Lower lobe of right lung (tissue), 2 donors: ENCODE measurements at places on chromosomes 16 and 17. TPM values are rescaled to one million over a fixed set of nuclear protein-coding genes. Genes with fewer than 3 reads are reported as not detected.

TOM1L1 gene
- total RNA-seq, result 34.1 TPM

ACSM2A gene
- not detected for total RNA-seq

IRF8 gene
- total RNA-seq, result 67.9 TPM

NATD1 gene
- 15.7 TPM for total RNA-seq

TPSG1 gene
- 2.9 TPM for total RNA-seq

IRX5 gene
- total RNA-seq, result 23.8 TPM

PERCC1 gene
- total RNA-seq, result not detected

NACA2 gene
- not detected for total RNA-seq

DNA sequence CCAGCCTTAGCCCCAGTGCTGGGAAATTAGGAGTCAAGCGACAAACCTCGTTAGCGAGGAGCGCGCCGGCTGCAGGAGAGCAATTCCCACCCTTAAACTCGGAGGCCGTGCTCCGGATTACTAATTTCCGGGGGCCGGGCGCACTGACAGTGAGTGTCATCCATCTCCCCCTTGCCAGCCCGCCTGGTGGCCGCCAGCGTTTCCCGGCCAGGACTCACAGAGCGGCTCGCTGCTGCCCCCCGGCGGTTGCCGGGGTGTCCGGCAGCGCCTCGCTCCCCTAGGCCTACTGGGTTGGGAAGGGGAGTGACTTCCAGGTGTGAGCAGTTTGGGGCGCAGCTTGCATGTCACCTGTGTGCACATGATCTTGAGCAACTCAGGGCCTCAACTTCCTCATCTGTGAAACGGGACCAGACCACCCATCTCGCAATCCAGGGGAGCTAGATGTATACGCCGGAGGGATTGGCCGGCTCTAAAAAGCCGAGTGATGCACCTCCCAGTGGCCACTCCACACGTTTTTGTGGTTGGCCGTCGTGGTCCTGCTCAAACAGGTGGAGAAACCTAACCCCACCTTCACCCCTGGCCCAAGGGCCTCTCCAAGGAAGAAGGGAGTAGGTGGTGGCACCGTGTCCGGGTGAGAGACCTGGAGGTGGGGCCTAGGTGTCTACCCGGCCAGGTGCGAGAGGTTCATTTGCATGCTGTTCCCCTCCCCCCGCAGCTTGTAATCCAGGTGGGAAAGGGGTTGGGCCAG, 2.5 kb upstream of the GSE1 start:
- no peaks in the 10 kb centered on the region for H3K27me3 ChIP-seq
- H3K4me1 ChIP-seq, result peaks cover 83% of the 10 kb centered on the region
- peak; percentile 89 for DNase-seq
- no peaks in the 10 kb centered on the region for H3K36me3 ChIP-seq
- H3K4me3 ChIP-seq, result peak overlapping the region; percentile 71
- H3K27ac ChIP-seq, result peak overlapping the region; percentile 97

- peak overlapping the region; percentile 99 for H3K4me3 ChIP-seq
- H3K27me3 ChIP-seq, result no peaks in the 10 kb centered on the region
Measured at GRCh38 chr16:970386-970765, 408 bp downstream of the LMF1 start.

DNA sequence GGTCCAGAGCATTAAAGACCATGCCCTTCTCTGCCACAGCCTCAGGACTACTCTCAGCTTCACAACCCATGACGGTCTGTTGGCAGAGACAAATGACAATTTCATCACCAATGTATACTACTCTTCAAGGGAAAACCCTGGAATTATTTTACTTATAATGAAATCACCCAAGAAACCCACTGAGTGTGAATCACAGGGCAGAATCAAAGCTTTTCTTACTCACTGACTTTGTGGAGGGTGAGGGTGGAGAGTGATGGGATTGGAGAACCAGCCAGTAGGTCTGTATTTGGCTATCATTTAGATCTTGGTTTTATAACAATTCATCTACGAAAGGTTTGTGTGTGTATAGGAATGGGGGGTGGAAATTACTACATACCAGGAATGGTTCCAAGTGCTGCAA, 442.6 kb downstream of the SHISA9 start:
- no peak overlapping the region for H3K4me3 ChIP-seq
- H3K27me3 ChIP-seq, result no peaks in the 10 kb centered on the region
- no peaks in the 10 kb centered on the region for H3K36me3 ChIP-seq

GRCh38 chr16:81703177-81704155, 75.6 kb upstream of the PLCG2 start:
- H3K36me3 ChIP-seq, result peaks cover 82% of the 10 kb centered on the region
- H3K4me3 ChIP-seq, result no peak overlapping the region
- DNase-seq, result peak; percentile 39
- peaks cover 7% of the 10 kb centered on the region for H3K4me1 ChIP-seq
- H3K27ac ChIP-seq, result no peak overlapping the region
- H3K27me3 ChIP-seq, result no peaks in the 10 kb centered on the region

- no peak overlapping the region for H3K4me3 ChIP-seq
- no peaks in the 10 kb centered on the region for H3K4me1 ChIP-seq
- peak; percentile 23 for DNase-seq
- H3K27ac ChIP-seq, result no peak overlapping the region
- no peaks in the 10 kb centered on the region for H3K36me3 ChIP-seq
- no peaks in the 10 kb centered on the region for H3K27me3 ChIP-seq
Measured at GRCh38 chr17:21352221-21352980, 23.8 kb upstream of the KCNJ12 start.

- H3K27me3 ChIP-seq, result no peaks in the 10 kb centered on the region
- peak; percentile 68 for DNase-seq
- H3K4me1 ChIP-seq, result peaks cover 61% of the 10 kb centered on the region
- peaks cover 63% of the 10 kb centered on the region for H3K36me3 ChIP-seq
Measured at GRCh38 chr16:4339909-4340308, 11.2 kb downstream of the PAM16 start.

- peak overlapping the region; percentile 46 for H3K27ac ChIP-seq
- H3K4me3 ChIP-seq, result no peak overlapping the region
- no peaks in the 10 kb centered on the region for H3K36me3 ChIP-seq
- peaks cover 34% of the 10 kb centered on the region for H3K4me1 ChIP-seq
- DNase-seq, result peak; percentile 71
- H3K27me3 ChIP-seq, result no peaks in the 10 kb centered on the region
Measured at GRCh38 chr16:73172241-73172972, 124.5 kb upstream of the ZFHX3 start.

DNA sequence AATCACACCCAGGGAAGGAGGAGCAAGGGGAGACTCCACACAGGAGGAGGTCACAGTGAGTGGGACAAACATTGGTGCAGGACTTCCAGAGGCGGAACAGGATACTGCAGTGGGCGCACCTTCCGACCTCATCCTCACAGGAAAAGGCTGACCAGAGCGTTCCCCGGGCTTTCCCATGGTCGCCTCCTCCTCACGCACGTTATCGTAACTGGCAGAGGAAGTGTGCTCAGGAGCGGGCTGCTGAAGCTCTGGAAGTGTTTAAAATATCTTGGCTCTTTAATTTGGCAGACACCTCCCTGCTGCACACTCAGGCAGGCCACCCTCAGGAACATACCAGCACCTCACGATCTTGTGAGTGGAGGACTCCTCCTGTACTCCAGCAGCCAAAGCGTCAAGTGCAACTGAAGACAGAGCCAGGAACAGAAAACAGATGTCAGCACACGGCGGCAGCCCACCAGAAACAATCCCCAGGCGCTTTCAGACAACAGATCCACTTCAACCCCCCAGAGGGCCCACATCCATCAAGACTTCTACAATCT, 17.5 kb downstream of the FANCA start:
- H3K4me1 ChIP-seq, result no peaks in the 10 kb centered on the region
- peak overlapping the region; percentile 18 for H3K27ac ChIP-seq
- no peak overlapping the region for H3K4me3 ChIP-seq
- DNase-seq, result no peak
- no peaks in the 10 kb centered on the region for H3K27me3 ChIP-seq

GRCh38 chr16:75476817-75477216, 12.3 kb upstream of the TMEM170A start:
- H3K27me3 ChIP-seq, result no peaks in the 10 kb centered on the region
- H3K4me3 ChIP-seq, result no peak overlapping the region
- no peaks in the 10 kb centered on the region for H3K4me1 ChIP-seq
- no peaks in the 10 kb centered on the region for H3K36me3 ChIP-seq
- no peak overlapping the region for H3K27ac ChIP-seq
- no peak for DNase-seq

DNA sequence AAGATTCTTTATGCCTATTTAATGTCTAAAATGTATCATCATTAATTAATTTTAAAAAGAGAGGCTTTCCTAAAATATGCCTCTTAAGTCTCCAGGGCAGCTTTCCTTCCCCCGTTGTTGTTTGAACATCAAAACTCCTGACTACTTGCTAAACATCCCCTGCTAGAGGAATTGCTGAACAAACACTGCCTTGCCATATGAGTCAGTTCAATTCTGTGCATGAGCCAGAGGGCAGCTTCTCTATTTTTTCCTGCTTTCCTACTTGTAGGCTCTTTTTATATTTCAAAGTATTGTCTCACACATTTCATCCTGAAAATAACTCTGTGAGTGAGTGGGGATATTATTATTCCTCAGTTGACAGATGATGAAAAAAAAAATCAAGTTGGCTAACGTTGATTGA, 143.4 kb downstream of the HS3ST4 start:
- no peaks in the 10 kb centered on the region for H3K4me1 ChIP-seq
- H3K36me3 ChIP-seq, result no peaks in the 10 kb centered on the region
- H3K4me3 ChIP-seq, result no peak overlapping the region
- peaks cover 7% of the 10 kb centered on the region for H3K27me3 ChIP-seq
- DNase-seq, result no peak

- H3K4me3 ChIP-seq, result no peak overlapping the region
- H3K4me1 ChIP-seq, result peaks cover 36% of the 10 kb centered on the region
- H3K27me3 ChIP-seq, result no peaks in the 10 kb centered on the region
Measured at GRCh38 chr17:75475851-75476250, 19.4 kb downstream of the TMEM94 start.

GRCh38 chr17:75876190-75876937, 2.0 kb downstream of the TRIM47 start:
- H3K27me3 ChIP-seq, result no peaks in the 10 kb centered on the region
- peak overlapping the region; percentile 93 for H3K27ac ChIP-seq
- H3K4me3 ChIP-seq, result peak overlapping the region; percentile 67

DNA sequence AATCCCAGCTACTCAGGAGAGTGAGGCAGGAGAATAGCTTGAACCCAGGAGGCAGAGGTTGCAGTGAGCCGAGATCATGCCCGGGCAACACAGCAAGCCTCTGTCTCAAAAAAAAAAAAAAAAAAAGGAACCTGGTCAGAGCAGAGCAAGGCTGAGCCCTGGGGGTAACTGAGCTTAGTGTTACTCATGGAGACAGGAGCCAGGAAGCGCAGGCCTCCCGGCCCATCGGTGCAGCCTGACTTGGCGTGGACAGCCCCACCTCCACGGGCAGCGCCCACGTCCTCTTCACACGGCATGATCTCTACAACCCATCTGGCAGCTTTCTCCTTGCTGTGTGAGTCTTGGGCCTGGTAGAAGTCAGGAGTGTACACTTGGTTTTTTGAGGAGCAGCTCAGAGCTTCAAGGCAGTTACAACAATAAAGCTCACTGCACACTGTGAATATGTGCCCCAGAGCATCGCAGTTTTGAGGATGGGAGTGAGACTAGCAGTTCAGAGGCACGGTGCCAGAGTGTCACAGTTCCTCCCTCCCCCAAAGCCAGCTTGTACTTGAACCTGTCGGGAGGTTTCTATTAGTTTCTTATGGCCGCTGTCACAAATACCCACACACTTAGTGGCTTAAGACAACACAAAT, 129.9 kb downstream of the RAP1GAP2 start:
- no peaks in the 10 kb centered on the region for H3K27me3 ChIP-seq
- H3K4me1 ChIP-seq, result no peaks in the 10 kb centered on the region
- no peak for DNase-seq
- H3K36me3 ChIP-seq, result no peaks in the 10 kb centered on the region

DNA sequence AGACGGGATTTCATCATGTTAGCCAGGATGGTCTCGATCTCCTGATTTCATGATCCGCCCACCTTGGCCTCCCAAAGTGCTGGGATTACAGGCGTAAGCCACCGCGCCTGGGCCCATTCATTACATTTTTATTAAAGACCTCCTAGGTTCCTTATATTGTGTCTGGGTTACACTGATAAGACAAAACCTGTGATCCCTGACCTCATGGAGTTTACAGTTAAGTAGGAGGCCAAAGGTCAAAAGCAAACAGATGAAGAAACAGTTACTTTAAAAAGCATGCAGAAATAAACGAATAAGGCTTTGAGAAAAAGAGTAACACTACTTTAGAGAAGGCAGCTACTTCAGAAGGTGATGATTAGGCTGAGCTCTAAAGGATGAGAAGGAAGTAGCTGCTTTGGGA, 14.9 kb upstream of the HLF start:
- DNase-seq, result no peak
- no peaks in the 10 kb centered on the region for H3K36me3 ChIP-seq
- H3K4me1 ChIP-seq, result no peaks in the 10 kb centered on the region
- no peaks in the 10 kb centered on the region for H3K27me3 ChIP-seq
- H3K4me3 ChIP-seq, result no peak overlapping the region
- H3K27ac ChIP-seq, result no peak overlapping the region

- H3K27me3 ChIP-seq, result no peaks in the 10 kb centered on the region
- H3K4me1 ChIP-seq, result peaks cover 16% of the 10 kb centered on the region
- H3K27ac ChIP-seq, result no peak overlapping the region
- H3K4me3 ChIP-seq, result peak overlapping the region; percentile 97
- peaks cover 33% of the 10 kb centered on the region for H3K36me3 ChIP-seq
Measured at GRCh38 chr16:23597003-23597756, 1.1 kb upstream of the NDUFAB1 start.

DNA sequence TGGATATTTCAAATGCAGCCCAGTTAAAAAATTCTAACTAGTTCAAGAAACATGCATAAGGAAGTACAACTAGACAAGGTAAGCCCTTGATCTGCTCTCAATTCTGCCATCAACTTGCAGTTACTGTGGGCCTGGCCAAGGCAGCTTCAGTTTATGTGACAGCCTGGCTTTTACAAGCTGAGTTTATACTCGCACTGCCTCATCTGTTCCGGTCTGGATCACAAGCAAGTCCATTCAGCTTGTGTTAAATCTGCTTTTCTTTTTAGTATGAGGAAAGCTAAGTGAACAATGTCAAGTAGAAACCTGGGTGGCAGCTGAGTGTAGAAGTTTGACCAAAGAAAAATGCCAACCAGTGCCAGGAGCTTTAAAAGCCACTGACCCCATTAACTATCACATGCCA, 76.6 kb upstream of the CORO6 start:
- H3K4me3 ChIP-seq, result no peak overlapping the region
- H3K36me3 ChIP-seq, result peaks cover 77% of the 10 kb centered on the region
- peak overlapping the region; percentile 11 for H3K27ac ChIP-seq

DNA sequence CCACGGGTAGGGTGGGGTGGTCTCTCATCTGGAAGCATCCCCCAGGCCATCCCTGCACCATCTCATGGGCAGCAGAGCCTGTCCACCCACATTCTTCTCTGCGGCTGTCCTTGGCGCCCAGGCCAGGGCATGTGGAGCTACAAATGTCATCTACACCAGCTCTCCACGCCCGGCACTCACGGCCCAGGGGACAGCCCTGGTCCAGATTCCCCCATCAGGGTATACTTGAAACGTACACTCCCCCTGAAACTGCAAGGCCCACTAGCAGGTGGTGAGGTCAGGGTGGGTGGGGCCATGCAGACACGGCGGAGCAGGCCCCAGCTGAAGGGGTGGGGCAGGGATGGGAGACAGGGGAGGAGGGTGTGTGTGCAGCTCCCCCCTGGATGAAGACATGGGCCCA, 3.2 kb upstream of the SOX8 start:
- H3K36me3 ChIP-seq, result no peaks in the 10 kb centered on the region
- no peak for DNase-seq
- H3K4me3 ChIP-seq, result no peak overlapping the region
- peaks cover 14% of the 10 kb centered on the region for H3K4me1 ChIP-seq
- no peak overlapping the region for H3K27ac ChIP-seq
- H3K27me3 ChIP-seq, result peaks cover 42% of the 10 kb centered on the region
